ENCODE measurements at places on chromosomes 1 and 21.

DNA sequence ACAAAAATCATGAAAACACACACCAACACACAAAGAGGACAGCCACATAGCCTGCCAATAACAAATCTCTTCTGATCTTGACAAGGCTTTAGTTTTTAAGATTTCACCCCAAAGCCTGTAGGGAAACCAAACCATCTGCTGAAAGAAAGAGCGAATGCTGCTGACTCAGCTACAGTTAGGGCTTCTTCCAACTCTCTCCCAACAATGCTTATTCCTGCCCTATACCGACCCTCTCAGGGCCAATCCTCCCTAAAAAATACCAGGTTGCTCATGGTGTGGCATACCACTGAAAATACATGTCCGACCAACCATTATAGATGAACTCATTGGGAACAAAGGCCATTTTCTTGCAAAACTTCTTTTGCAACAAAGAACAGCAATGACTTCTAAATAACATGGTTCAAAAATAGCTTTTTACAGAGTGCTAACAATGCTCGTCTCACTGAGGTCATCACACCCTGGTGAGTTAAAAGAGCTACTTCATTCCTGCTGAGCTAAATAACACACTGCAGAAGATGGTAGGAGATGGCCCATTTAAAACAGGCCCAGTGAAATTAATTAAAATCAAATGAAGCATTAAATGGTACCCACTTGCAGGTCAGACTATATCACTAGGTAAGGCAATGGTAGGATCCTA is 86.1 kb downstream of the KIAA0319L start:
- H3K4me1 ChIP-seq, result no peaks in the 10 kb centered on the region
- H3K27ac ChIP-seq, result no peak overlapping the region
- H3K4me3 ChIP-seq, result no peak overlapping the region
- no peak for DNase-seq

DNA sequence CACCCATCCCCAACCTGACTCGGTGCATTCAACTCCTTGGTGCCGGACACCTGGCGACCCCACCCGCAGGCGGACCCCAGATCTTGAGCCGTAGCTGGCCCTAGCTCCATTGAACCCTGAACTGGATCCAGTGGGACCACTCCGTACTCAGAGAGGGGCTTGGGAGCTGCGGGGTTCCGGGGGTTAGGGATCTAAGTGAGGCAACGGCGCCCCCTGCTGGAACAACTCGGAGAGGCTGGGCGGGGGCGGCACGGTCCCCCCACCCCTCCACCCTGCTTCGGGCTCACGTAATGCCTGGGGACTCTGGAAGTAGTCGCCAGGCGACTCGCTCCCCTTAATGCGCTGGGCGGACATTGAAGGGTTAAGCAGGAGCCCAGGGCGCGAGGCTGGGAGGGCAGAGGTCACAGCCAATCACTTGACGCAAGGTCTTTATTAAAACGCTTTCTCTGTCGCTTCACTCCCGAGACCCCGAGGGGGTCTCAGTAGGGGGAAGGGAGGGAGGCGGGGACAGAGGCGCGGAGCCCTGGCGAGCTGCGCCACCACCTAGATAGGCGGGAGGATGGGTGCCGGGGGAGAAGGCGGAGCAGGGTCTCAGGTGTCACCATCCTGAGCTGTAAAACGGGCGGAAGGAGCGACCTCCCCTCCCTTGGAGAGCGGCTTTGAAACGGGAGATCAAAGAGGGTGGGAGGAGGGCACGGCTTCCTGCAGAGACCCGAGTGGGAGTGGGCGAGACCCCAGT is 704 bp upstream of the CRABP2 start:
- peak; percentile 77 for DNase-seq
- peaks cover 5% of the 10 kb centered on the region for H3K27me3 ChIP-seq
- H3K4me1 ChIP-seq, result peaks cover 34% of the 10 kb centered on the region
- H3K27ac ChIP-seq, result no peak overlapping the region
- peak overlapping the region; percentile 42 for H3K4me3 ChIP-seq
- no peaks in the 10 kb centered on the region for H3K36me3 ChIP-seq

DNA sequence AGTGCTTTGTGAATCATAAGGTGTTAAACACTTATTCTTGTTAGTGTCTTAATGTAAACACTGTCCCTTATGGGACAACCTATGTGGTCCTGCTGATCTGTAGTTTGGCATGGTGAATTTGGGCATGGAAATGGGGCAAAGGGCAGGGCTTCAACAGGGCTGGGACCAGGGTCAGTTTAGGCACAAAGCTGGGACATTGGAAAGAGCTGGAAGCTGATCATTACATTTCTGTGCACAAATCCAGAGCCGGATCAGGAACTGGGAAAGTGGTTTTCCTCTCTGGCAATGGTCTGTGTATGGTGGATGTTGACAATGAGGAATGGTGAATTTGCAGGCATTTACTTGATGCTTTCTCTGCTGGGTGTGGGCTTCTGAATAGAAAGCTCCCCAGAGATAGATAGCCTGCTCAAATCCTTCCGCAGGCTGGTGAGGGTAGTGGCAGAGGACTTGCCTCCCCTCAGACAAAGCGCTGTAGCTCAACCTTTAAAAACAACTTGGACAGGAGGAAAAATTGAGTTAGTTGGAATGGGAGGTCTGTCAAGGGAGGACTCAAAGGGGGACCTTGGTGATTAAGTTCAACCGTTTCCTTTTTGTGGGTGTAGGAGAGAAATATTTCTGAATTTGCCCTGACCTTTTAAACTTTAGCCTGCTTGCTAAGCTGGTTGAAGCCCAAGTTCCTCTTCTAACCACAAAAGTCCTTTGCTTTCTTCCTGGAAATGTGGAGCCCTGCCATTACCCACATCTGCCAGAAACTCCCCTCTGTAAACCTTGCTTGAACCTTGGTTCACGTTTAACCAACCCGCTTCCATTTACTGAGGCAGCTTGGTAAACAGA is 35.3 kb downstream of the HLX start:
- no peaks in the 10 kb centered on the region for H3K36me3 ChIP-seq
- no peaks in the 10 kb centered on the region for H3K27me3 ChIP-seq
- H3K4me3 ChIP-seq, result no peak overlapping the region
- no peak overlapping the region for H3K27ac ChIP-seq
- H3K4me1 ChIP-seq, result no peaks in the 10 kb centered on the region

- H3K4me1 ChIP-seq, result peaks cover 12% of the 10 kb centered on the region
- H3K36me3 ChIP-seq, result no peaks in the 10 kb centered on the region
- H3K4me3 ChIP-seq, result peak overlapping the region; percentile 6
- no peak overlapping the region for H3K27ac ChIP-seq
- H3K27me3 ChIP-seq, result peaks cover 61% of the 10 kb centered on the region
- DNase-seq, result peak; percentile 48
These were observed 35.8 kb upstream of the H6PD start for GRCh38 chr1:9198538-9199361.

GRCh38 chr1:24086466-24086865 is 25.5 kb downstream of the MYOM3 start:
- no peaks in the 10 kb centered on the region for H3K36me3 ChIP-seq
- H3K4me3 ChIP-seq, result no peak overlapping the region
- H3K27ac ChIP-seq, result no peak overlapping the region
- H3K27me3 ChIP-seq, result no peaks in the 10 kb centered on the region
- H3K4me1 ChIP-seq, result no peaks in the 10 kb centered on the region

DNA sequence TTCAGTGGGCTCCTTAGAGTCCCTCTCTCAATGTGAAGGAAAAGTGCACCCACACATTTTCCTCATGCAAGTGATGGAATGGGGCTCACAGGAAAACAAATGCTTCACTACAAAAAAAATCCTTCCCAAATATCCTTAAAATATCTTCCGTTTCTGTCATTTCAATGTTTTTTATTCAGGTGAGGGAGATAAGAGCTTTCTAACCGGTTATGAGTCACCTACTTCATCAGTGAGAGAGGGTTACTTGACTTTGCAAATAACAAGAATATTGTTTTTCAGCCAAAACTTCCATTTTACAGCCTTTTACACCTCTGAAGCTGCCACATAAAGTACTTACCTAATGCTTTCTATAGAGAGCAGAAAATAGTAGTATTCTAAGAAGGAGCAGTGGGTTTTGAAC is 98.3 kb upstream of the CD55 start:
- DNase-seq, result no peak
- no peak overlapping the region for H3K4me3 ChIP-seq
- H3K27ac ChIP-seq, result no peak overlapping the region
- H3K27me3 ChIP-seq, result peaks cover 16% of the 10 kb centered on the region
- no peaks in the 10 kb centered on the region for H3K4me1 ChIP-seq
- no peaks in the 10 kb centered on the region for H3K36me3 ChIP-seq

DNA sequence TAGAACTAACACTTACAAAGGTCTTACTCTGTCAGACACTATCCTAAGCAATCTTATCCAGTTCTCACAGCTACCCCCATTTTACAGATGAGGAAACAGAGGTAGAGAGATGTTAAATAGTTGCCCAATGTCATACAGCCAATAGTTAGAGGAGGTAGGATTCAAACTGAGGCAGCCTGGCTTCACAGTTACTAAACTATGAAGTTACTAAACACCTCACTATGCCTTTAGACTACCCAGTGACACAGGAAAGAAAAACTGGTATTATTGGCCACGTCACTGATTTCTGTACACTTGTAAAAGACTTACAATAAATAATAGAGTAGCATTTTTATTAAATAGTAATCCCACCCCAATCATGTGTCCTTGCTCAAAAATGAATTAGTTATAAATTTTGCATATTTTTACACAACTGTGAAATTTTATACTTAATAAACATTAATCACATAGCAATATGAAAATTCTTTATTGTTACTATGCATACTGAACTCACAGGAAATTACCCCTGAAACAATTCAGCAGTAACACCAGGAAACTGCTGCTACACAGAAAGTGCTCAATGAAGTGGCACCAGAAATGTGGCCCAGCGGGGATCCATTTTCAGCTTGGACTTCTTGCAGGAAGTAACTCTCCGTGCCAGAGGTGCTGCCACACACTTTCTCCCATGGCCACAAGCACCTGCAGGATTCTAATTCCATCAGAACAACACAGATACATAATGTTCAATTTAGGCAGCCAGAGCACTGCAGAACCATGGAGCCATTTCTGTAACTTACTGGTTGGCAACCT is 69.4 kb downstream of the VAV3 start:
- H3K4me1 ChIP-seq, result peaks cover 4% of the 10 kb centered on the region
- no peak overlapping the region for H3K4me3 ChIP-seq
- peak; percentile 48 for DNase-seq

DNA sequence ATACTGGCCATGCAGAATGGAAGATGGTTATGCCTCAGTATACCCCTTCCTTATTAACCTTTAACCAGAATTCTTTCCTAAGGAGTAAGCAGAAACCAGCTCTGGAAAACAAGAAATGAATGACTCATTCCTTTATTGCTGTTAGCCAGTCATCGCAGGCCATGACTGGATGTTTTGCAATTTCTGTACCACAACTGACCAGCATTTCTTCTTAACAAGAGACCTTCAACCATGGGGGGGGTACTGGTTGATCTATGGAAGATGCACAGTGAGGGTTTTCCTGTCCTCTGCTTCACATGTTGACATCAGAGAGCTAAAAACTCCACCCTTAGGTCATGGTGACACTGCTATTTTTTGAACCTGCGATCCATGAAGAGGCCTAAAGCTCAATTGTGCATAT is 28.0 kb upstream of the RNF2 start:
- no peaks in the 10 kb centered on the region for H3K4me1 ChIP-seq
- DNase-seq, result no peak
- H3K4me3 ChIP-seq, result no peak overlapping the region
- H3K27me3 ChIP-seq, result no peaks in the 10 kb centered on the region
- no peaks in the 10 kb centered on the region for H3K36me3 ChIP-seq

GRCh38 chr1:153545067-153546055 is at the start of gene S100A4:
TSS of gene S100A4 (minus strand) at chr1:153545806. CDS start at chr1:153544794, 1,012 bp downstream.
- H3K27me3 ChIP-seq, result no peaks in the 10 kb centered on the region
- H3K27ac ChIP-seq, result peak within 1 kb of the TSS; percentile 78
- peaks cover 54% of the 10 kb centered on the region for H3K4me1 ChIP-seq
- no peak within 1 kb of the TSS for H3K4me3 ChIP-seq
- H3K36me3 ChIP-seq, result no peaks in the 10 kb centered on the region

GRCh38 chr1:226402739-226403165 is 5.1 kb downstream of the PARP1 start:
- peaks cover 43% of the 10 kb centered on the region for H3K36me3 ChIP-seq
- peaks cover 40% of the 10 kb centered on the region for H3K4me1 ChIP-seq
- DNase-seq, result no peak
- no peak overlapping the region for H3K4me3 ChIP-seq
- no peaks in the 10 kb centered on the region for H3K27me3 ChIP-seq
- H3K27ac ChIP-seq, result peak overlapping the region; percentile 11

GRCh38 chr1:119797606-119798005 is 13.7 kb downstream of the REG4 start:
- H3K27ac ChIP-seq, result no peak overlapping the region
- H3K36me3 ChIP-seq, result no peaks in the 10 kb centered on the region
- no peaks in the 10 kb centered on the region for H3K4me1 ChIP-seq
- DNase-seq, result no peak
- H3K4me3 ChIP-seq, result no peak overlapping the region
- H3K27me3 ChIP-seq, result no peaks in the 10 kb centered on the region

DNA sequence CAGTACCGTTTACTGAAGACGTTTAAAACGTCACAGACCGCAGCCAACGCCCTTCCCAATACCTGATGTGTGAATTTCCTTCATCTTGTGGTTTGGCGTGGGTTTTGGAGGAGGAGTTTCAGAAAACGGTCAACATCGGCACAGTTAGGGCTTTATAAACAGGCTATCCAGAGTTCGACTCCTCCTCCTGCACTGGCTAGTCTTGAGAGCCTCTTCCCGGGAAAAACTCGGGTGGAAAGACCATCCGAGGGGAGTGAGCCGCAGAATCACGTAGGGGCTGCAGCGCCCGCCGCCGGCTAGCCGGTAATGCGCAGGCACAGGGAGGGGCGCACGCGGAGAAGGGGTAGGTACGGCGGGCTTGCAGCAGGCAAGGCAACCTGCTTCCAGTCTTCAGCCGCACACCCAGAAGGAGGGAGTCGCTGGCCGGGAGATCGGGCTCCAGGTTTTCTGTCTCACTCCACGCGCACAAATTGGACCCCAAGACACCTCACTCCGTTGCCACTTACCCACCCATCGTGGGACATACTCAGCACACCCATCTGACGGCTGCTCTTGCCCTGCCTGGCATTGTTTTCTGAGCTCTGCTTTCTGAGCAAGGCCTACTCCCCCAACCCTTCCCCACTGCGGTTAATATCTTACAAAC is 25.4 kb downstream of the SLC19A2 start:
- no peaks in the 10 kb centered on the region for H3K27me3 ChIP-seq
- no peak overlapping the region for H3K27ac ChIP-seq
- no peaks in the 10 kb centered on the region for H3K4me1 ChIP-seq
- no peak for DNase-seq

GRCh38 chr1:229159668-229160544 is 111.0 kb upstream of the RAB4A start:
- H3K4me1 ChIP-seq, result peaks cover 18% of the 10 kb centered on the region
- no peak for DNase-seq
- H3K27me3 ChIP-seq, result peaks cover 12% of the 10 kb centered on the region
- H3K4me3 ChIP-seq, result no peak overlapping the region

GRCh38 chr21:29523646-29524045 is 224.9 kb downstream of the BACH1 start:
- no peaks in the 10 kb centered on the region for H3K27me3 ChIP-seq
- H3K36me3 ChIP-seq, result no peaks in the 10 kb centered on the region
- no peak overlapping the region for H3K4me3 ChIP-seq
- H3K27ac ChIP-seq, result no peak overlapping the region
- DNase-seq, result no peak
- no peaks in the 10 kb centered on the region for H3K4me1 ChIP-seq
